ENCODE measurements at places on chromosomes 3 and 15. TPM values are rescaled to one million over a fixed set of nuclear protein-coding genes. Genes with fewer than 3 reads are reported as not detected.

RHOV gene
- 6.2 TPM for total RNA-seq

GRCh38 chr3:63687278-63688225, 35.1 kb downstream of the SNTN start:
- no peak for DNase-seq

FOXP1 gene
- total RNA-seq: 214 TPM

DNA sequence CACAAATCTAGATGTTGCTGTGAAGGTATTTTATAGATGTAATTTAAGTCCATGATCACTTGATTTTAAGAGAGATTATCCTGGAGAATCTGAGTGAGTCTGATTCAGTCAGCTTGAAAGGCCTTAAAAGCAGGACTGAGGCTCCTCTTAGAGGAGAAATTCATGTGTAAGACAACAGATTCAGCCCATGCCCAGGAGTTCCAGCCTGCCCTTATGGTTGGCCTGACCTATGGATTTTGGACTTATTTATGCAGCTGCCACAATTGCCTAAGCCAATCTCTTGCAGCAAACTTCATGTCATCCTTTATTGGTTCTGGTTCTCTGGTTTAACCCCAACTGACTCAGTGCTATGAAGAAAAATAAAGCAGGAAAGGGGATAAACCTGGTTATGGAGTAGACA, 296.5 kb upstream of the RASGRP1 start:
- no peak for DNase-seq

DNA sequence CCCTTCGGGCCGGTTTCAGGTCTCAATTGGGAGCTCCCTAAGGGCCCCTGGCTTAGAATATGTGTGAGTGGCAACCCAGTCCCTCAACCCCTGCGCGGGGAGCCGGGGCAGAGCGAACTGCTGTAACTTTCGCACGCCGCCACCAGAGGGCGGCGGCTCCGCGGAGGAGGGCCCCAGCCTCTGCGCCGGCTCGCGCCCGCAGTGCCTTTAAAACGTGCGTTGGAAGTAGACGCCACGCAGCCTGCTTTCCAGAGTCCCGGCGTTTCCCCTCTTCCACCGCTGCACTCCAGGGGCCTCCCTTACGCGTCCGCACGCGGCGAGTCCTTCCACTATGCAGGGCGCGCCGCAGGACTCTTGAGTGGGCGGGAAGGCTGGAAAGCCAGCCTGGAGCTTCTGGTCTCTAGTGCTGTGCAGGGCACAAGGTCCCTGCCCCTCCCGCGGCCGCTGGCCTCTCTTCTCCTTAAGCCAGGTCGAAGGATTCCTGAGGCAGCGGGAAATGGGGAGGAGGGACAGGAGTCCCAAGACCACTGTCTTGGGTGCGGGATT, 23.7 kb upstream of the RNU6-1 start:
- peak; percentile 79 for DNase-seq

- no peak for DNase-seq
Measured at GRCh38 chr3:29141918-29142275, 139.0 kb upstream of the RBMS3 start.

GRCh38 chr3:85567071-85567676, 608.4 kb downstream of the CADM2 start:
- no peak for DNase-seq

ATOSA gene
- 77.0 TPM for total RNA-seq

- DNase-seq: no peak
Measured at GRCh38 chr3:175411405-175411804, 552.3 kb downstream of the NAALADL2 start.

GRCh38 chr3:101072300-101072699, 79.1 kb upstream of the ABI3BP start:
- DNase-seq: no peak

- no peak for DNase-seq
Measured at GRCh38 chr3:161291191-161291901, 70.2 kb downstream of the NMD3 start.

GRCh38 chr3:143436231-143436930, 316.8 kb downstream of the CHST2 start:
- no peak for DNase-seq
